ENCODE measurements at places on chromosomes 7 and 10.

DNA sequence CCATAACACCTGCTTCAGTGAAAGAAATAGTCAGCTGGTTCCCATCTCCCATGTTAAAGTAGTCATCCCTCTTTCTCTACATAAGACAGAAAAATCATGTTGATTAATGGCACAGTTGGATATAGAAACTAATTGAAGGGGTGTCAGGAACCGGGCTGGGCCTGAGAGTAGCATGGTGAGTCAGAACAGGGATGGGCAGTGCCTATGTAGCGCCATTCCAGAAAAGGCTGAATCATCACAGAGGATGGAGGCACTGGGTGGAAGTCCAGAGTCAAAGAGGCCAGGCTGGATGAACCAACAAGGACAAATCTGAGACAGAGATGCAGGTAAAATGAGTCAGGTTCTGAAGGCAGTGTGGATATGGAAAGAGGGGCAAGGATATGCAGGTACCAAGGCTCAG is 201.2 kb downstream of the LHFPL3 start:
- DNase-seq: no peak

DNA sequence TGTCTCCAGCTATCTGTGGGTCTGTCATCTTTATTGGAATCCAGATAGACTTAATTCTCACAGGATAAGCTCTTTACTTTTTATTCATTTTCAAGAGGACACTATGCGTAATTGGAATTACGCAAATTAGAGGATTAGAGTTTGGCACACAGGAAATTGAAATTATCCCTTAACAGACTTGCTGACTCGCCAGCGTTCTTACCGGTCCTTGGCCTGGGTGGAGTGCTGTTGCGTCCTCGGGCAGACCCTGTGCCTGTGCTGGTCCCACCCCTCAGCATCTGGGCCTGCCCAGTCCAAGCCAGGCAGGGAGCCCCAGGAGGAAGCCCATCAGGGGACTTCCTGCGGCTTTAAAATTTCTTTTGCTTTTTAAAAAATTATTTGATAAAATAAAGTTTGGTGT is 101.8 kb downstream of the MKI67 start:
- DNase-seq: no peak

DNA sequence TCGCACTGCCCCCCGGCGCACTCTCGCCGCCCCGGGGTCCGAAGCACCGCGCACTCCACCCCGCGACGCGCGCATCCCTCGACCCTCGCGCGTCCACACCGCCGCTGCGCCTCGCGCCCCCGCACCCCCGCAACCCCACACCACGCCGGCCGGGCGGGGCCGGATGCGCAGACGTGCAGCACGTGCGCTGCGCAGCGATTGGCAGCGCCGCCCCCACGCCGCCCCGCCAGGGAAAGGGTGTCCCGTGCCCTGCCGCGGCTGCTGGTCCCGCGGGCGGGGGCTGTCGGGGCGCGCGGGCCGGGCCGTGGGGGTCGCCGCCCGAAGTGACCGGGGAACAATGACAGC is 53.7 kb upstream of the KDM7A start:
- DNase-seq: no peak

DNA sequence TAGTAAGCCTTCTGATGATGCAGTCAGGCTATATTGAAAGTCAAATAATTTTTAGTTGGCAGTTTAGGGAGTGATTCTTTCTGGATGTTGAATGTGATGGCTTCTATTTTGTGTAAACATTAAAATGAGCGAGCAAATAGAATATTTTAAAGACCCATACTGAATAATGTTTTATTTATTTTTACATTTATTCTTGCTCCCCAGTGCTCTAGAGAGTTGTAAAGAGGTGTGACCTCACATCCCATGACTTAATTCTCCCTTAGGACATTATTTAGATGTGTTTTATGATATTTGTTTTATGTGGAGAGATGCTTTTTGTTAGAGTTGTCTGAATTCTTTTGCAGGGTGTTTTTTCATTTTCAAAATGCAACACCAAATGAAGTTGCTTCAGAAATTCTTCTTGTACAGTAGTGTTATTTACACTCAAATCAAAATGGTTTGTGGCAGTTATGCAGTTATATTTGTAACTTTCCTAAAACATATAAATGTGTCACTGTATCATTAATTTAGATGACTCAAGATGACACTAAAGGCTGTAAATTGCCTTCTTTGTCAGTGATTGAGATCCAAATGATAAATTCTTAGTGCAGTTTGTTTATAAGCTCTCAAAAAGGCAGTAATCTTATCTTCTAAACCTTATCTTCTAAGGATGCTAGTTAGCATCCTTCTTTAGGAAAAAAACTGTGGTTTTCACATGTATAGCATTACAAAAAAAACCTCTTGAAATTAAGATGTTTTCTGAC is 12.4 kb downstream of the UMAD1 start:
- no peak for DNase-seq

- DNase-seq: no peak
Measured at GRCh38 chr7:107387128-107387527, 82.7 kb upstream of the GPR22 start.

GRCh38 chr10:33335801-33336581 is 1.5 kb upstream of the NRP1 start:
- no peak for DNase-seq

Data from DMS79 (cell line).